ENCODE measurements at places on chromosomes 12 and 14. TPM values are rescaled to one million over a fixed set of nuclear protein-coding genes. Genes with fewer than 3 reads are reported as not detected.

- DNase-seq: no peak
- peaks cover 21% of the 10 kb centered on the region for H3K4me1 ChIP-seq
- H3K4me3 ChIP-seq: no peak overlapping the region
- H3K27me3 ChIP-seq: no peaks in the 10 kb centered on the region
Observed at GRCh38 chr14:65239938-65240296, 137.6 kb upstream of the MAX start.

DNA sequence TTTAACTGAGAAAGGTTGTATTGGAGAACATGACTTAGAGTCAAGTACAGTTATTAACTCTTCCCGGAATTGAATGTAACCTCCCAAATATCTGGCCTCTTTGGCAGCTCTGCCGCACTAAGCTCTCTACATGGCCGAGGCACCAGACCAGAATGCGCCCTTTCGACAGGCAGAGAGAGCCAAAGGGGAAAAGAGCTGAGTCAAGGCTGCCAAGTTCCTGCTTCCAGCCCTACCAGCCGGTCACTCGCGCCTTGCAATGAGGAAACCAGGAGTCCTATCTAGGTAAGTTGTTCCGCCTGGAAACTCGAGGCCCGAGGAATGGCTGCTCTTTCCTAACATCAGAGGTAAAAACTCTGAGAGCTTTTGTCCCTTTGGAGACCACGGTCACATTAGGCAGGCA lies 172.2 kb downstream of the BRMS1L start:
- H3K27ac ChIP-seq: no peak overlapping the region
- H3K4me3 ChIP-seq: no peak overlapping the region
- no peaks in the 10 kb centered on the region for H3K36me3 ChIP-seq
- H3K27me3 ChIP-seq: peaks cover 8% of the 10 kb centered on the region
- H3K4me1 ChIP-seq: no peaks in the 10 kb centered on the region
- DNase-seq: no peak

Gene ISM2
- 0.57 TPM for polyA plus RNA-seq

Gene HOXC12
- polyA plus RNA-seq: not detected

Gene HOXC11
- not detected for polyA plus RNA-seq
